Right ventricle myocardium inferior (tissue), 1 donor: ENCODE measurements at places on chromosomes 7 and 10. TPM values are rescaled to one million over a fixed set of nuclear protein-coding genes. Genes with fewer than 3 reads are reported as not detected.

DNA sequence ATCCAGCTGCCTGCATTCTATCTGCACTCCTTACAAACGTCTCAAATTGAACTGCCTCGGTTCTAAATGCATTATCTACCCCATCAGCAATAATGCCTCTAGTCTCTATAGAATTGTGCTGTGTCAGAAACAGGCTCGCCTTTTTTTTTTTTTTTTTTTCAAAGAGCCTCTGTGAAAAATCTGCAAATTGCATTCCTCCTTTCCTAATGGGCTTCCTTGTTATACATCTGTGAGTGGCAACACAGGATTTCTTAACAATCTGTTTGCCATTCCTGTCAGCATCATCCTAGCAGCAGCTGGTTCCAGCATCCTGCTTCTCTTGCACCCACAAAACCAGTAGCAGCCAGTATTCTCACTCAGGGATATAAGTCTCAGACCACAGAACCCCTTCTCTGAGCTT lies 413.5 kb upstream of the SEMA3D start:
- DNase-seq: no peak

PLEKHS1 gene
- total RNA-seq: not detected

- DNase-seq: no peak
These were observed 16.4 kb downstream of the ZNF487 start for GRCh38 chr10:43453266-43453831.

- DNase-seq: no peak
These were observed 248.9 kb upstream of the MKI67 start for GRCh38 chr10:128375171-128375570.

- DNase-seq: no peak
These were observed 229.4 kb downstream of the LRMDA start for GRCh38 chr10:75660823-75661222.

- DNase-seq: no peak
These were observed 98.3 kb downstream of the TMEM130 start for GRCh38 chr7:98771519-98771918.

MMRN2 gene
- 35.8 TPM for total RNA-seq

DNA sequence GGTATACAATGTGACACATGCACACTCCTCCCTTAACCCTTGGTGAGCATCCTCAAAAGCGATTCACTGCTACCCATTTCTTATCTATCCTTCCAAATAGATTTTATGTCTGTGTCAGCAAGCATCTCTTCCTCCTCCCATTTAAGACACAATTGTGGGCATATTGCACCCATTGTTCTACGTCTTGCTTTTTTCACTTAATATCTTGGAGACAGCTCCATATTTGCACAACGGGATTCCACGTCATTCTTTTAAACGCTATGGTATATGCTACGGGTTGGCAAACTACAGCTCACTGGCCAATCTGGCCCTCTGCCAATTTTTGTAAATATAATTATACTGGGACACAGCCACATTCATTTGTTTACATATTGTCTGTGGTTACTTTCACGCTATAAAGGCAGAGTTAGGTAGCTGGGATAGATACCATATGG lies 88.6 kb downstream of the RNF216 start:
- no peak for DNase-seq
